ENCODE measurements at places on chromosomes 3 and 15.

DNA sequence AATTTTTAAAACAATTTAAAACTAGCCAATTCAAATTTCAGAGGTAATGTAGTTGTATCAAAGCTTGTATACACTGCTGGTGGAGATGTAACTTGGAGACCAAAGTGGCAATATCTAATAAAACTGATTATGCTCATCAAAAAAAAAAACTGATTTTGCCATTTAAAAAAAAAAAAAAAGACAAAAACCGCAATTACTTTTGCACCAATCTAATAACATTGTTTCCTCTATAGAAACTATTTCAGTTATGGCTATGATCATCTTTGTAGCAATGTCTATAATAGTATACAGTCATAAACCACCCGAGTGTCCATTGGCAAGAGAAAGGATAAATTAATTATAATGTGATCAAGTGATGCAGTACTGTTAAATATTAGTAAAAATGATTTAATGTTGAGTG lies 149.3 kb upstream of the SEMA6D start:
- no peak for DNase-seq

GRCh38 chr15:70505411-70505919 lies 257.9 kb downstream of the UACA start:
- DNase-seq = no peak

DNA sequence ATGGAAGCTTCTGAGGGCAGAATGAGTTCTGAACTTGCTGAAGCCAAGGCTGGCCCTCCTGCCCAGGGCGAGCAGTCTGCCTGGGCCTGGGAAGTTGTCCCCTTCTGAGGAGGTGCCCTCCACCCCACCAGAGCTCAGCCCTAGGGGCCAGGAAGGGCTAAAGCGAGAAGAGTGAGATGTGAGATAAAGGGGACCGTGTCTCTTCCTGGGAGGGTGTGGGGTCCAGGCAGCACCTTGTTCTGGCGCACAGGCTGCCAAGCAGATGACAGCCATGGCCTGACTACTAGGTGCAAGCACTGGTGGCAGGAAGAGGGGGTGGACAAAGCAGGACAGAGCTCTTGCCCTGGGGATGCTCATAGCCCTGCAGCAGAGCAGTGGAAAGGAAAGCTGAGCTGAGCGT lies 3.7 kb downstream of the PAK6 start:
- no peak for DNase-seq

GRCh38 chr15:86183596-86184491 lies 104.2 kb downstream of the AGBL1 start:
- DNase-seq = no peak

GRCh38 chr3:23389089-23389488 lies 186.0 kb downstream of the UBE2E2 start:
- no peak for DNase-seq

DNA sequence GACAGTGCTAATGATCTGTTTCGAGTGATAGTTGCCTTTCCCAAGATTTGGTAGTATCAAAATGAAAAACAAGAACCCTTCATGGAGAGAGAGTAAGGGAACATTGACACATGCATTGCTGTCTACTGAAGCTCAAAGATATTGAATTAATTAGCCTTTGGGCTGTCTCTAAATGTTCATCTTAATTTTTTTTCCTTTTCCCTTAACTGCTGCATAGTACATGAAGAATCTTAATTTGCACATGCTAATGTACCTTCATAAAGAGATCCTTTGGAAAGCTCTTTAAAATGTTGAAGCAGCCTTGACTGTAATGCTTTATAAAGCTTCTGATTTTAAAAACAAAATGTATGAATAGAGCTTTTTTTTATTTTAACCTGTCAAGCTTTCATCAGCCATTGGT lies 452.2 kb downstream of the TUSC7 start:
- DNase-seq = no peak

DNA sequence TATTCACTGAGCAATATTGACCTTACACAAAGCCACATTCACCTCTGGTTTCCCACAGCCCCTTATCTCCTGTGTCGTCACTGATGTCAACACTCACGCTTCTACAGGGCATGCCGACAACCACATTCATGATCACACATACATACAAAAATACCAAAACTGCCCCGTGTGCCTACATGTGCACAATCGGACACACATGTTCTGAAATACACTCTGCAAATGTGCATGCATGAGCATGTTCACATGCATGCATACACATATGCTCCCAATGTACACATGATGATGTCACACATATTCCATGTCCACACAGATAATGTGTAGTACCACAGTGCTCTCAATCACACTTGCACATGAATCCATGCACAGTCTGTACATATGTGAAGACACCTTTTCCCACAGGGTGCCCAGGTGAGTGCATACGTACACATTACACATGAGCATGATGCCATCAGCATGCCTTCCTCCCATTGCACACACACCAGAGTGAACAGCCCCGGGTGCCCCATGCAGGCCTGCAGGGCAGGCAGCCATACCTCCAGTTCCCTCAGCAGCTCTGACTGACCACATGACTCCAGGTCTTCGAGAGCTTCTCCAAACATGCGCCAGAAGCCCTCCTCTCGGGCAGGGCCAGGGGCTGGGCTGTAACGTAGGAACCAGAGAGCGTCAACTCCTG lies 37.0 kb downstream of the GRIP2 start:
- no peak for DNase-seq

DNA sequence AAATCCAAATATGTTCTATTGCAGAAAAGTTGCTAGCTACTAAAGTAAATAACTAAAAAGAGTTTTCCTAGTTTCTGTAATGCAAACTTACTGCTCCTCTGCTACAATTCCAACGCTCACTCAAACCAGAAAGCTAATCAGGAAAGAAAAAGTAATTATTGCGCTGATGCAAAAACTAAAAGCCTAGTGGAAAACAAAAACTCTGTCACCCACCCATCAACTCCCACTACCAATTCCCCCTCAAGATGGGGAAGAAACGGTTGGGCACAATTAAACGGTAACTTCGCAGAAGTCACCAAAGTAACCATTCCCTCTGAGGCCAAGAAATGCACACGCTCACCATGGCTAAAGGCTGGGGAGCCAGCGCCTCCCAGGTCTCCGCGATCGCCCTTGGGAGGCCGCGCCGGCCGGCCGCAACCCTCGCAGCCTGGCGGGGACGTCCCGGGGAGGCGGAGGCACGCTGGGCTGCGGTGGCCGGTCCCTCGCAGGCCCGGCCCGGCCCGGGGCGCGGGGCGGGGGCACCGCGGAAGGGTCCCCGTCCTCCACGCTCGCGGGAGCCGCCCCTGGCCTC lies 684 bp downstream of the SLTM start:
- DNase-seq = no peak

- no peak for DNase-seq
Observed at GRCh38 chr3:62277986-62278385, 95.4 kb downstream of the FEZF2 start.

DNA sequence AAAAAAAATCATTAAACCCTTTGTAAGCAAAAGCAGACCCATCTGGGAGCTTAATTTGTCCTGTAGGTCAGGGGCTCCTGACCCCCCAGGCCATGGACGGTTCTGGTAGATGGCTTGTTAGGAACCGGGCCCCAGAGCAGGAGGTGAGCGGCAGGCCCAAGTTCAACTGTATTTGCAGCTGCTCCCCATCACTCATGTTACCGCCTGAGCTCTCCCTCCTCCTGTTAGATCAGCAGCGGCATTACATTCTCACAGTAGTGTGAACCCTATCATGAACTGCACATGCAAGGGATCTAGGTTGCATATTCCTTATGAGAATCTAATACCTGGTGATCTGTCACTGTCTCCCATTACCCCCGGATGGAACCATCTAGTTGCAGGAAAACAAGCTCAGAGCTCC lies 60.7 kb downstream of the FSIP1 start:
- DNase-seq = no peak

DNA sequence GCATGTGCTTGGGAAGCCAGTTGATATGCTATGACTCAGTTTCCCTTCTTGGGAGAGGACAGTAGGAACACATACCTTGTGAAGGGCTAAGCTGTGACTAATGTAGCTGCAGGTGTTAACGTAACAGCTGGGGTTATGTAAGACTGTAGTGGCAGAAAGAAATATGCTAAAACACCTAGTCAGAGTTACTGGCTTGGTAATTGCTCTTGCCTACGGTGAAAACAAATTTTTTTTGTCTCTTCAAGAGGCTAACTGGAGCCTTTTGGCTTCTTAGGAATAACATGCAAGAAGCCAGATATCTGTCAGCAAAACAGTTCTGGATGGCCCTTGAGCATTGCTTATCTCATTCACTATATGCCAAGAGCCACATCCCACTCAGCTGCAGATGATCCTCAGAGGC lies 1.4 kb downstream of the MAPKBP1 start:
- DNase-seq = no peak
